ENCODE measurements at places on chromosomes 16 and 17.

- H3K27ac ChIP-seq, result peak overlapping the region; percentile 22
- no peaks in the 10 kb centered on the region for H3K27me3 ChIP-seq
- H3K4me1 ChIP-seq, result peaks cover 34% of the 10 kb centered on the region
- no peaks in the 10 kb centered on the region for H3K36me3 ChIP-seq
Measured at GRCh38 chr17:48477221-48477620, 47.2 kb upstream of the SKAP1 start.

DNA sequence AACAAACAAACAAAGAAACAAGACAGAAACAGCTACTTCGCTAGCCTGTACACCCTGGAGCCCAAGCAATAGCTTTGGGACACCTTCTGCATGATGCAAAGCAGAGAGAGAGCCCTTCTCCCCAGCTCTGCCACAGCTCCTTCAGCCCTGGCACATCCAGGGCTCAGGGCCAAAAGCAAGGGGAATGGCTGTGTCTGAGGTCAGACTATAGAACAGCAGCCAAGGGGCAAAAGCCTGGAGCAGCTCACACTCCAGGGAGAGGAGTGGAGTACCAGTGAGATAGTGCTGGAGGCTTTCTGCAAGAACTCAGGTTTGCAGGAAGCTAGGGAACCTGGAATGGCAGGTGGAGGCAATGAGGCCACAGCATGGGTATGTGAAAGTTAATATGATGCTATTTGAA is 11.6 kb upstream of the SEPHS2 start:
- peak overlapping the region; percentile 74 for H3K27ac ChIP-seq
- DNase-seq, result no peak
- H3K4me3 ChIP-seq, result peak overlapping the region; percentile 38
- H3K4me1 ChIP-seq, result peaks cover 77% of the 10 kb centered on the region

DNA sequence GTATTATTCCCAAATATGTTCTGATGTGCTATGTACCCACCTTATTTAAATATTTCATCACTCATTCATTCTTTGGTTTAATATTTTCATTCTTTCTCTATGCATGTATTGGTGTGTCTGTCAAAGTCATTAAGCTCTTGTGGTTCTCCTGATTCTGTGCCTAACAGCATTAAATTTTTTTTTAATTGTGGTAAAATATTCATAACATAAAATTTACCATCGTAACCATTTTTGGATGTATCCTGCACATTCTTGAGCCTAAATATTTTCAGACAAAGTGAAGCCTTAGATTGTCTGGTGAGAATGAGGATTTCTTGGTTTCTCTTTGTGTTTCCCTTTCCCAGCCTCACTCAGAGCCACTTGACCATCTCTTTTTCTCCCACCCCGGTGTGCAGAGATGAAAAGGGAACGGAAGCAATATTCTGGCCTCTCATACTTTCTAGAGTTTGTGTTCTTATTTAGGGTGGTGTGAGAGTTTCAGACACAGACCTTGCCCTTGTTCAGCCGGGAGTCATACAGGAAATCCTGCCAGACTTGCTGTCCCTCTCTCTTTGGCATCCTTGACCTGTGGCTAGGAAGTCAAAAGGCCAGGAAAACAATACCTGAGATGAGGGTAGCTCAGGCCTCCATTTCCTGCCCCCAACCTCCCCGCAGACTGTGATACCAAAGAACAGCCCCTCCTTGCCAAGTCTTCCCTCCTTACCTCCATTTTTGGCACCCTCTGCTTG is 4.9 kb downstream of the CCL5 start:
- H3K4me1 ChIP-seq, result peaks cover 51% of the 10 kb centered on the region
- no peak for DNase-seq
- no peaks in the 10 kb centered on the region for H3K27me3 ChIP-seq
- peaks cover 23% of the 10 kb centered on the region for H3K36me3 ChIP-seq

DNA sequence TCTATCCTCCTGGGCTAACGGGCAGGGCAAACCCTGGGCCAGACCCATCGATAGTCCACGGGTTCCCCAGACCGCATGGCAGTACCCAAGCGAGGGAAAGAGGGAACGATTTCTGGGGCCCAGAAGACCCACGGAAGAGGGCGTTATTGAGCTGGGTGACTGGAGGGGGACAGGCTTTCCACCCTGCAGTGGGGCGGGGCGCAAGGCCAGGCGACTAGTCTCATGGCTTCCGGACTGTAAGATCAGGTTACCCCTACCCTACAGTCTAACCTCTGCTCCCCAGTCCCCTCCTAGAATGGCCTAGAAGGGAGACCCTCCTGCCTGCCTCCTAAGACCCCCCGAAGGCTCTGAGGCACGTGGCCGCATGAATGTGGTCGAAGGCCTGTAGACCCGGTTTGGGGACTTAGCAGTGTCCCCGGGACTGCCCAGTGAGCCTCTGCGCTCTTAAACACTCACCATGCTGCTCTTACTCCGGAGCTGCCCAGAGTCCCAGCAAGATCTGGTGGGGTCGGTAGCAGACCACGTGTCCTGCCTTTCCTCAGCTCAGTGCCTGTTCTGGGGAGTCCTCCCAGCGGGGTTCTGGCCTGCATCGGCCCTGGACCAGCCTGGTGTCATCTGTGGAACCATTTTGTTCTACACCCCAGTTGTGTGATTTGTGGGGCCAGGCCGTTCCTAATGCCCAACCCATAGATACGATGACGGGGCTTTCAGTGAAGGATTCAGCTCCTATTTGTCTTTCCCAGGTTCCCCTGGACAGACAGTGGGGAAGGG is 13.2 kb upstream of the AURKB start:
- peaks cover 48% of the 10 kb centered on the region for H3K4me1 ChIP-seq
- H3K36me3 ChIP-seq, result peaks cover 36% of the 10 kb centered on the region
- H3K27ac ChIP-seq, result peak overlapping the region; percentile 97
- peak overlapping the region; percentile 93 for H3K4me3 ChIP-seq
- DNase-seq, result peak; percentile 52
- peaks cover 8% of the 10 kb centered on the region for H3K27me3 ChIP-seq

DNA sequence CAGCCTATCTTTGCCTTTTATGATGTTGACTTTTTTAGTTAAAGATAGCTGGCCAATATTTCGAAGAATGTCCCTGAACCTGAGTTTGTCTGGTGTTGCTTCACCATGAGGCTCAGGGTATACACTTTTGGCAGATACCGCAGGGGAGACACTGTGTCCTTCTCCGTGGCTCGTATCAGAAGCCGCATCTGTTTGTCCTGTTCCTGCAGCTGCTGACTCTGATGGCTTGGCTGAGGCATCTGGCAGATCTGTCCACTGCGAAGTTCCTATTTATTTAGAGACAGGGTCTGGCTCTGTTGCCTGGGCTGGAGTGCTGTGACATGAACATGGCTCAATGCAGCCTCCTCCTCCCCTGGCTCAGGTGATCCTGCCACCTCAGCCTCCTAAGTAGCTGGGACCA is 93.5 kb downstream of the CRISPLD2 start:
- no peak for DNase-seq
- no peaks in the 10 kb centered on the region for H3K36me3 ChIP-seq
- H3K4me3 ChIP-seq, result no peak overlapping the region

DNA sequence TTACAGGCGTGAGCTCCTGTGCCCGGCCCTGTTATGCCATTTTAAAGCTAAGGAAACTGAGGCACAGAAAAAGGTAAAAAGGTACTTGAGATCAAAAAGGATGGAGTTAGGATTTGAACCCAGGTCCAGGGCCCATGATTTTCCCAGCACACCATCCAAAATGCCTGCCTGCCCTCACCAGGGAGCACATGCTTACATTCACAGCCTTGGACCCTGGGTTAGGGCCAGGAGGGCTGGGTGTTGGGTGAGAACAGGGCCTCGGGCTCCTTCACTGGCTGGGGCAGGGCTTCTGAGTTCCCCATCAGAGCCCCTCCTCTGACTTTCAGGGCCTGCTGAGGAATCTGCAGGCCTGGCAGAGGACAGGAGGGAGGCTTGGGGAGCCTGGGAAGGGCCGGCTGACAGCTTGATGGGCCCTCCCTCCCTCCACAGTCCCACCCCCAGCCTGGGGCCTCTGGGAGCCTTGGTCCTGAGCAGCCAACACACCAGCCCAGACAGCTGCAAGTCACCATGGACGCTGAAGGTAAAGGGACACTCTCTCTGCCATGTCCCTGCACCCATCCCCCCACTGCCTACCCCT is at the start of gene QPRT:
Gene QPRT (plus strand): TSS at position 490 of the 577 bp plus-strand sequence. CDS start 18 bp downstream, at position 508.
- H3K4me1 ChIP-seq, result peaks cover 24% of the 10 kb centered on the region
- DNase-seq, result peak; percentile 23
- H3K36me3 ChIP-seq, result peaks cover 12% of the 10 kb centered on the region
- peak within 1 kb of the TSS; percentile 85 for H3K27ac ChIP-seq
- H3K4me3 ChIP-seq, result peak within 1 kb of the TSS; percentile 82

- peak overlapping the region; percentile 74 for H3K4me3 ChIP-seq
- H3K36me3 ChIP-seq, result peaks cover 11% of the 10 kb centered on the region
- H3K27ac ChIP-seq, result peak overlapping the region; percentile 94
Measured at GRCh38 chr17:82126556-82127314, 28.7 kb upstream of the FASN start.

GRCh38 chr16:21028728-21029127 is 121.9 kb downstream of the DNAH3 start:
- no peak overlapping the region for H3K27ac ChIP-seq
- no peak for DNase-seq
- H3K36me3 ChIP-seq, result no peaks in the 10 kb centered on the region
- peaks cover 6% of the 10 kb centered on the region for H3K4me1 ChIP-seq
- no peak overlapping the region for H3K4me3 ChIP-seq

DNA sequence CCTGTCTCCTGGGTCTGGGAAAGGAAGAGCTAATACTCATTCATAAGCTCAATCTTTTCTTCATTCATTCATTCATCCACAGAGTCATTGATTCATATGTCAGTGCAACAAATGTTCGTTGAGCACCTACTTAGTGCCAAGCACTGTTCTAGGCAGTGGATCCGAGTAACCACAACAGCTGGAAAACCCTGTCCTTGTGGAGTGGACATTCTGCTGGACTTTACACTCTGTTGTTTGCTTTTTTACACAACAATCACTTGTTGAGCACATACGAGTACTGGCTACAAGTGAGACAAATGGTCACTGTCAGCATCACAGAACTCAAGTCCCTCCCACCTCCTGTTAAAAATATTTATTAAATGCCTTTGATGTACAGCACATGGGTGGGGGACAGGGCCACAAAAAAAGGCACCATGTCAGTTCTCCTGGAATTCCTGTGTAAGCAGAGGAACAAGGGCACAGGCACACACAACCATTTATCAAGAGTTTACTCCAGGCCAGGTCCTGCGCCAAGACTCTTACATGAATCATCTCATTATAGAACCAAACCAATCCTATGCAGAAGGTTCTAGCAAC is 46.9 kb downstream of the TEKT5 start:
- H3K4me1 ChIP-seq, result no peaks in the 10 kb centered on the region
- H3K4me3 ChIP-seq, result no peak overlapping the region
- H3K27me3 ChIP-seq, result no peaks in the 10 kb centered on the region
- no peak overlapping the region for H3K27ac ChIP-seq
- no peak for DNase-seq
- H3K36me3 ChIP-seq, result no peaks in the 10 kb centered on the region

- peaks cover 13% of the 10 kb centered on the region for H3K4me1 ChIP-seq
- no peak overlapping the region for H3K27ac ChIP-seq
- DNase-seq, result no peak
Measured at GRCh38 chr17:50027881-50028735, 27.8 kb upstream of the ITGA3 start.

DNA sequence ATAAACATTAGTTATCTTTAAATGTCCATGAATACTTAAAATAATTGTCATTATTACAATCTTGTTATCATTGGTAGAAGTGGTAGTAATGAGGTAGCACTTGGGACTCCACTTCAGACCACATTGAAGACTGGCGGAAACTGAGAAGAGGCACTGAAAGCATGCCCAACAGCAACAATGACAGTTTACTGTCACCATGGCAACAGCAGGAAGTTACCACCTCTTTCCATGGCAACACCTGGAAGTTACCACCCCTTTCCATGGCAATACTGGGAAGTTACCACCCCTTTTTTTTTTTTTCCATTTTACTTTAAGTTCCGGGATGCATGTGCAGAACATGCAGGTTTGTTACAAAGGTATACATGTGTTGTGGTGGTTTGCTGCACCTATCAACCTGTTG is 494.9 kb upstream of the RBFOX1 start:
- H3K4me3 ChIP-seq, result no peak overlapping the region
- no peak overlapping the region for H3K27ac ChIP-seq
- H3K27me3 ChIP-seq, result no peaks in the 10 kb centered on the region
- no peak for DNase-seq

- no peaks in the 10 kb centered on the region for H3K27me3 ChIP-seq
- H3K36me3 ChIP-seq, result peaks cover 16% of the 10 kb centered on the region
- H3K4me3 ChIP-seq, result peak overlapping the region; percentile 37
- H3K4me1 ChIP-seq, result peaks cover 70% of the 10 kb centered on the region
- peak; percentile 63 for DNase-seq
Measured at GRCh38 chr17:57459286-57459915, 203.1 kb downstream of the MSI2 start.

- H3K4me1 ChIP-seq, result no peaks in the 10 kb centered on the region
- H3K27ac ChIP-seq, result no peak overlapping the region
Measured at GRCh38 chr16:62869837-62870236, 833.6 kb upstream of the CDH8 start.

- H3K4me1 ChIP-seq, result peaks cover 68% of the 10 kb centered on the region
- DNase-seq, result peak; percentile 41
- peaks cover 71% of the 10 kb centered on the region for H3K36me3 ChIP-seq
- peak overlapping the region; percentile 87 for H3K4me3 ChIP-seq
Measured at GRCh38 chr17:17179371-17179827, 26.7 kb downstream of the PLD6 start.

DNA sequence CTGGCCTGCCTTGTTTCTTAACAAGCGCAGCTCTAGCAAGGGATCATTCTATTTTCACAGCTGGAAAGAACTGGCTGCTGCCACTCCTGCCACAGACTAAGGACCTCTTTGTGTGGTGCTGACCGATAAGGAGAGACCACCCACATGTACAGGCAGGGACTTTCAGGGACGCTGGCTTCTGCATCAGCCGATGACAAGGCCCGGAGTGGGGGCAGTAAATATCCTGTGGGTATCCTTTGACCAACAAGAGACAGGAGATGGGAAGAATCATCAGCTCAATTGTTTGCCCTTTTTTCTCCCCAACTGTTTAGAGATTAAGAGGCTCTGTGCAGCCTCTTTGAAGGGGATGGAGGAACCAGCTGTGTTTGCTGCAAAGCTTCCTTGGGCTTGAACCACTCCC is 9.2 kb upstream of the ITPRIPL2 start:
- H3K4me1 ChIP-seq, result peaks cover 4% of the 10 kb centered on the region
- DNase-seq, result no peak
- H3K27me3 ChIP-seq, result no peaks in the 10 kb centered on the region
- no peaks in the 10 kb centered on the region for H3K36me3 ChIP-seq
- no peak overlapping the region for H3K27ac ChIP-seq

DNA sequence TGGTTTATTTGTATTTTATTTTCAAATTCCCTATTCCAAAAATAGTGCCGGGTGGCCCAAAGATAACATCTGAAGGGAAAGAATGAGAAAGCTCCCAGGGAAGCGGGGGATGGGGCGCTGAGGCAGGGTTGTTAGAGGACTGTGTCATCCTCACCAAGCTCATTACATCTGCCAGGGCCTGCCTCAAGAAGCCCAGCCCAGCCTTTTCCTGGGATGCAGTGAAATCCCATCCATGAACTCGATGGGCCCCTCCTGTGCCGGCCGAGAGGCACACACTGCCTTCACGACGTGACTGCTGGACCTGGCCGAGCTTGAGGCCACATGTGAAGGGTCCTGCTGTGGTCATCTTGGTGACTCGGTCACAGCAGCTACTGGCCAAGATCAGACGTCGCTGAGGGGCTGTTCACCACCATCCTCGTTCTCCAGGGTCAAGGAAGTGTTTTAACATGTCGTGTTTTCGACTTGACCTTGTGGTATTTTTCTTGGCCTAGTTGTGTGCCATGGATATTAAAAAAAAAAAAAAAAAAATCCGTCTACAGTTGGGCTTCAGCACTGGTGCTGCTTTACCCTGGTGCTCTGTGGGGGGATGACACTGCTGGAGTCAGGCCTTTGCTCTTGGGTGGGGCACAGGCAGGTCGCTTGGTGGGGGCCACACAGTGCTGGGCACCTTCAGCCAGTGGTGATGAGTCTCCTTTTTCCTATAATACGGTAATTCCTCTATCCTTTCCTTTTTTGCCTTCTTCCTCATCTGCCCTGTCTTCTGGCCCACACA is 4.9 kb downstream of the TIMM22 start:
- peaks cover 13% of the 10 kb centered on the region for H3K4me1 ChIP-seq
- DNase-seq, result no peak
- no peaks in the 10 kb centered on the region for H3K27me3 ChIP-seq
